NCI-H2029 (cell line): ENCODE measurements at places on chromosomes 7 and 10.
A peak's percentile ranks its signal among the peaks of the same experiment; 100 is the strongest.

- DNase-seq = no peak
These were observed 246.4 kb downstream of the CCDC3 start for GRCh38 chr10:12755075-12755474.

- no peak for DNase-seq
These were observed 33.8 kb upstream of the HABP2 start for GRCh38 chr10:113518816-113519591.

DNA sequence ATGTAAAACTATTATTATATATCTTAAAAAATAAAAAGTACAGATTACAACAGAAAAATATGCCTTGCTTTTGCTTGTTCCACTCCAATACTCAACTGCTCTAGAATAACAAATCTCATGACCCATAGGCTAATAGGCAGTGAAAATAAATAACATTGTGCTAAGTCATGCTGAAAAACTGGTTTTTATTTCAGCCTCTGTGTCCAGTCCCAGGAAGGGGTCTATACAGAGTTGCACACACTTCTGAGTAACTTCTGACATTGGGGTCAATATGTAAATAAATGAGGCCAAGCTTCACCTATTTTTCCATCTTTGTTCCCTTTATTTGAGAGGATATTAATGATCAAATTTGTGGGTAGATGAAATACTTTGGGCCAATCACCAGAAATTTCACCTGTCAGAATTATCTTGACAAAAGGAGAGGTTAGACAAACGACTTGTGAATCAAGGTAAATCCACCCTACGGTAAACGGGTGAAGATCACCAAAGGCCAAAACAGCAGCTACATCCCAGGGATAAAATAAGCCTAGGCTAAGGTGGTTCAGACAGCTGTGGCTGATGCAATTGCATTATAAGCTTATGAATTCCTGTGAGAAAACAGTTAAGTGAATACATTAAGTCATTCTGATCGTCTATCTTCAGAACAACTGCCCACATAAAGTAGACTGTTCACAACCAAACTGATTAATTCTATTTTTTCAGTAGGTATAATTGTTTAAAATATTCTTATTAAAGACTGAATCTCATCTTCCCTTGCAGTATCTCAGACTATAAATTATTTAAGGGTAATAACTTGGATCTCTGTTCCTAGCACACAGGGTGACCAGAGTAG, 87.5 kb downstream of the UBE2H start:
- no peak for DNase-seq

- DNase-seq = no peak
These were observed 6.3 kb downstream of the CFAP69 start for GRCh38 chr7:90251304-90251635.

- no peak for DNase-seq
These were observed 15.2 kb downstream of the SORBS1 start for GRCh38 chr10:95545981-95546380.

- no peak for DNase-seq
These were observed 460.2 kb downstream of the GRM8 start for GRCh38 chr7:126792521-126792920.

GRCh38 chr10:8591640-8592039, 537.2 kb downstream of the GATA3 start:
- DNase-seq = no peak

DNA sequence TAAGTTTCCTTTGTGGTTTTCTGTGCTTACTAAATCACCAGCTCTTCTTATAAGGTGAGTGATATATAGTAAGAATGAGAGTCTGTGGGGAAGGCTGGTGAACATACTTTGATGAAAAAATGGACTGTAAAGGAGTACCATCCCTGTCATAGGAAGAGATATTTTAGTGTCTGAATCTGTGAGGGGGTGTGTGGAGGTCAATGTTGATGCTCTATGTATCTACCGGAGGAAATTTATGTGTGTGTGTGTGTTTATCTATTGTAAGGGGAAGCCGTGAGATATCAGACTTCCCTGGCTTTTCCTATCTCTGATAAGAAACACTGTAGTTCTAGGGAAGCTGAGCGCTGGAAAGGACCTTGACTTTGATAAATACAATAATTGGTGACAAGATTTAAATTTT, 179.0 kb downstream of the PCDH15 start:
- no peak for DNase-seq

DNA sequence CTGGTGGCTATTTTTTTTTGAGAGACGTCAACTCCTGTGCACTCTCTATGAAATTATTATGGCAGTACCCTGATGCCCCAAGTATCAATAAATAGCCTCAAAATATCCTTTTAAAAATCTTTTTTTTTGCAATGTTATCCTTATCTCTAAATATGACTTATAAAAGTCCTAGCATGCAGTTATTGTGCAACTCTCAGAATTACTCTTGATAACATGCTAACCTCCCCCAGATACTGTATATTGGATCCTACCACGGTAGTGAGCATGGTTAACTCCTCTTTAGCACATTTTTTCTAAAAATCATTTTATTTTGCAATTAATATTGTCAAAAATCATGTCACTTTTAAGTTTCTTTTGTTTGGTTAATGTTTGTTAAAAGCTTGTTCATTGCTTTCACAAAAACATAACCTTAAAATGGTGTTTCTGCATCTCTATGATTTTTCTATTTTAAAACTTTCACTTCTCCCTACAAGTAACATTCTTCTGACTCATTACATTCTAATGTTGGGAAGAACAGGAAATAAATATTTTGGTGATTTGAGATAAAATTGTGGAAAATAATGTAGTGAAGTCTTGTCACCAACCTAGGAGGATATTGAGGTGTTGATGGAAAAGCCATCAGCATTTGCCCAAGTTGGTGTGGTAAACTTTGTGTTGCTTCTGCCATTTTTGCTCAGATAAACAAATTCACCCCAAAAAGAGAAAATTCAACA, 42.1 kb upstream of the ADRA2A start:
- no peak for DNase-seq

DNA sequence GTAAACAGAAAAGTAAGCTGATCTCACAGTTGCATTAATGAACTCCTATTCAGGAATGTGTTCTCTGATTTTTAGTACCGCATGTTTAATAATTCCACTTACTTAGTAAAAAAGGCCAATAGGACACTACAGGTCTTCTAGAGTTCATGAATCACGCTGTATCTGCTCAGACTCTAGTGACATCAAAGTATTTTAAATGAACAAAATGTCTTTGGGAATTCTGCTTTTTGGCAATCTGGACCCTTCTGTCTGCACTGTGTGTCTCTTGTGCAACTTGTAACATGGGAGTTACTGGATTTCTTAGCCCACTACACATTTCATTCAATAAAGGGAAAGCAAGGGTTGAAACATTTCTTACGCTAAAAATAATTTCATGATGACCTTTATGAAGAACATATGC, 50.2 kb downstream of the RABGEF1 start:
- no peak for DNase-seq

- no peak for DNase-seq
These were observed 109.8 kb upstream of the WNT16 start for GRCh38 chr7:121219026-121219425.

DNA sequence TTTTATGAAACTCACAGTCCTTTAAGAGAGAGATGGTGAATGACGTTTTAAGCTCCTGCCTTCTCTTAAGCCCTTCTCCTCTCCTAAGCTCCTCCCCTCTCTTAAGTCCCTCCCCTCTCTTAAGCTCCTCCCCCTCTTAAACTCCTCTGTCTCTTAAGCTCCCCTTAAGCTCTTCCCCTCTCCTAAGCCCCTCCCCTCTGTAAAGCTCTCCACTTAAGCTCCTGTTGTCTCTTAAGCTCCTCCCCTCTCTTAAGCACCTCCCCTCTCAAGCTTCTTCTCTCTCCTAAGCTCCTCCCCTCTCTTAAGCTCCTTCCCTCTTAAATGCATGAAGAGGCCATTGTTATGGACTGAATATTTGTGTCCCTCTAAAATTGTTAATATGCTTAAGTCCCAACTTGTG, 1180.6 kb upstream of the AUTS2 start:
- peak; percentile 40 for DNase-seq

GRCh38 chr7:104408371-104408770, 80.0 kb downstream of the LHFPL3 start:
- no peak for DNase-seq

GRCh38 chr10:69470463-69471384, 19.5 kb downstream of the TSPAN15 start:
- DNase-seq = no peak

- DNase-seq = no peak
These were observed 273.7 kb downstream of the CCDC3 start for GRCh38 chr10:12727832-12728215.

DNA sequence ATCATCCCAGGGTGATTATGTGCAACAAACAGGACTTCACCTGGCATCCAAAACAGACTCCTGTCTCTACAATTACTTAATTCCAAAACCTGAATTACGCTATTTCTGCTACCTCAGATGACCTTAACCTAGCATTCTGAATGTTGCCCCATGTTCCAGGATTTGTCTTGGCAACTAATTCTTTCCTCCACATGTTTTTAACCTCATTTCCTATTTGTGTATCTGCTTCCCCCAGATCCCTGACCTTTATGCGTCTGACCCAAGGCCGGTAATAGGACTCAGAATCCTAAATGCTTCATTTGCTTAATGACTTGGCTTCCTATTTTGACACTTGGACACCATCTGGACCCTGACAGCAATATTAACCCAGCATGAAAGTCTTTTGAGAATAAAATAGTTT, 8.7 kb upstream of the ING3 start:
- DNase-seq = no peak

- DNase-seq = no peak
These were observed 2.4 kb downstream of the NKX2-3 start for GRCh38 chr10:99534939-99535763.

DNA sequence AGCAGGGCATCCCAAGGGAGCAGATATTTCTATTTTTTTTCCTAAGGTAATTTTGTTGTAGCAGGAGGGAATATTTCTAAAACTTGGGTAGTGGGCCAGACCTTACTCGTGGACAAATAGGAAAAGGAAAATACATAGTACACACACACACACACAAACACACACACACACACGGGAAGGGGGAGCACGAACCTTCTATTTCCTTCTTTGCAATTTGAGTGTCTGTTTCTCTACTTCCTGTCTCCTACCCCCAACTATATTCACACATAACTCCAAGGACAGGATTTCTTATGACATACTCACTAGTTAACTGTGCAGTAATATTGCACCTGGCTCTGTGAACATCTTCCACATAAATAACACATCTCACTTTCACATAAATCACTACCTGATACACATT, 4.4 kb downstream of the LDB1 start:
- no peak for DNase-seq

DNA sequence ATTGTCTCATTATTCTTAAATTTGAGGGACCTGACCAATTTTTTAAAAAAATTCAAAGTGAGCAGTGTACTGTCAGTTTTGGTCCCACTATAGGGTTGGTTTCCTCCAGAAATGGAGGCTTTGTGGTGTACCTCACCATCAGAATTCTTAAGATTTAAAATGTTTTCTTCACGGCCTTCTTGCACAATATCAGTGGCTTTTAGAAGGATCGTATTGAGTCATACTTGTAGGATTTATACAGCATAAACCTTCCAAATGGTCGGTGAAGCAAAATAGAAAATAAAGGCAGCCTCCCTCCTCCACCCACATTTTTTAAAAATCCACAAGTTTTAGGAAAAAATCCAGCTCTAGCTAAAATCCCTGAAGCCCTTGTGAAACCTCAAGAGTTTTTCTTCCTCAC, 126.4 kb downstream of the RNLS start:
- DNase-seq = no peak

DNA sequence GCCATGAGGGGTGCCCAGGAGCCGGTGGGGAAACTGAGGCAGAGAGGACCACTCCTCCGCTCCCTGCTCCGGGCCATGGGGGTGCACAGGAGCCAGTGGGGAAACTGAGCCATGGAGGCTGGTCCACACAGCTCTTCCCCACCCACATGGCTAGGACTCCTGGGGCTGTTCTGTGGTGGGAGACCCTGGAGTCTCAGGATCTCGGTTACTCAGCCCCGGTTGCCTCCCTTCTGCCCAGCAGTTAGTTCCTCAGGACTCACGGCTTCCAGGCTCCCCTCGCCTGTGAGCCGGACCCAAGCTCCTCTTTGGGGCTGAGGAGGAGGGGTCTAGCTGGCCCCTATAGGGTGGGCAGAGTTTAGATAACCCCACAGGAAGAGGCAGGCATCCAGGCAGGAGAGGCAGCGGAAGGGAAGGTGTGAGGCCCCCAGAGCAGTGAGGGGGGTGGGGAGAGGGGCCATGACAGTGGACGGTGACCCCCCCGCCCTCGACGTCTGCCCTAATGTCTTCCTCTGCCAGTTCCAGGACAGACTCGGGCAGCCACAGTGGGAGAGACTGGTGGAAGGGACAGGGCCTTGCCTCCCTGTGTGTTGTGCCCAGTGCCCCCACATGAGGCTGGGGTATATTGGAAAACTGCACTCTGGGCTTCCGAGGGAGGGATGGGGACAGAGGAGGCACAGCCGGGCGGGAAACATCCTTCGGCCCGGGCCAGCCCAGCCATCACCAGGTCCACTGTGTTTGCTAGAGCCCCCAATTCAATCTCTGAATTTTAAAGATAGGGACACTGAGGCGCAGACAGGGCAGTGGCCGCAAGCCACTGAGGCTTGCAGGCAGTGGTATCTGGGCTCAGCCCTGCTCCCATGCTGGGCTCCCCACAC, 4.3 kb downstream of the ELFN1 start:
- no peak for DNase-seq

GRCh38 chr10:29603223-29603896, 31.4 kb downstream of the SVIL start:
- DNase-seq = no peak

DNA sequence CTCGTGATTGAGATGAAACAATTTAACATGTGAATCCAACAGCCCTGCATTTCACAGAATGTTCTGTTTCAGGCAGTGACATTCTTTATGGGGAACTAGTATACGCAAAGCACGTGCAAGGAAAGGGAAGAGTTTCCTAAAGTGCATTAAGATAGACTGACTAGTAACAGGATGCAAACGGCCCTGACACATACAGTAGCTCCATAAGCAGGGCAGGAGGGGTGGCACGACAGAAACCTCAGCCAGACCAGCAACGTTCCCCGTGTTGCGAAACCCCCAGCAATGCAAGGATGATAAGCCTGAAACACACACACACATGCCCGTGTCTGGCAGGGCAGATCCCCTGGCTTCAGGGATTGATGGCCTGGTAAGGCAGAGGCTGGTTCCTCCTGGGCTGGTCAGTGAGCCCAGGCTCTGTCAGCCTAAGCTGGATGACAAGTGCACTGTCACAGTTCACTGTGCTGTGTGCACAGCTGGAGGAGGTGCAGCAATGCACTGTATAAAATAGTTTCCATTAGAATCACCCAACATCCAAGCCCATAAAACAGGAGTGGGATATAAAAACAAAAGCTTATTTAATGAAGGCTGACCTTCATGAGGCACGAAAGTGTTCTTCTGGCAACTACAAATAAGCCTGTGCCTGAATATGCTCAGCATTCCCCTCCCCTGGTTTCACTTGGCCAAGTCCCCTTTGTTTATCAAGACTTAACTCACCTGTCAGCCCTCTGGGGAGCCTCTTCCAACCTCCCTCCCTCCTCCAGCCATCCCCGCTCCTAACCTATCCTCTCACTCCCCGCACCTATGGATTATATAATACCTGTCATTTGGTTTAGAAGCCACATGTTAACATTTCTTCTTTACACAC, 88.8 kb downstream of the GSAP start:
- DNase-seq = peak; percentile 48

DNA sequence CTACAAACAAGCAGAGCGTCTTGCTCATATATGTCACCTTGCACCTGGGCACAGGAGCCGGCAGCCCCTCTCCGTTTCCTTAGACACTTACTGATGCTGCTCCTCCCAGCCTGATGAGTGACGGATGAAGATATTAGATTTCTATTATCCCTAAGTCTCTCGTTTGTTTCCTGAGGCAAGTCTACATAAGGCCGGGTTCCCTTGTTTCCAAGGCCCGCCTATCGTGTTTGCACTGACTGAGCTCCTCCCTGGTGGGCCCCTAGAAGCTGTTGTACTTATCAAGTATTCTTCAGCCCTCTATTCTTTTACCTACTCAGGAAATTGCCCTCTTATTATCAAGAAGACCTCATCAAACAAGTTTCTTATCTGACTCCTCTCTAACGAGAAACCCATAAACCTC, 18.5 kb downstream of the SH3PXD2A start:
- DNase-seq = no peak
